Germinal center (tissue), 1 donor: ENCODE measurements at places on chromosomes 2 and 18.

DNA sequence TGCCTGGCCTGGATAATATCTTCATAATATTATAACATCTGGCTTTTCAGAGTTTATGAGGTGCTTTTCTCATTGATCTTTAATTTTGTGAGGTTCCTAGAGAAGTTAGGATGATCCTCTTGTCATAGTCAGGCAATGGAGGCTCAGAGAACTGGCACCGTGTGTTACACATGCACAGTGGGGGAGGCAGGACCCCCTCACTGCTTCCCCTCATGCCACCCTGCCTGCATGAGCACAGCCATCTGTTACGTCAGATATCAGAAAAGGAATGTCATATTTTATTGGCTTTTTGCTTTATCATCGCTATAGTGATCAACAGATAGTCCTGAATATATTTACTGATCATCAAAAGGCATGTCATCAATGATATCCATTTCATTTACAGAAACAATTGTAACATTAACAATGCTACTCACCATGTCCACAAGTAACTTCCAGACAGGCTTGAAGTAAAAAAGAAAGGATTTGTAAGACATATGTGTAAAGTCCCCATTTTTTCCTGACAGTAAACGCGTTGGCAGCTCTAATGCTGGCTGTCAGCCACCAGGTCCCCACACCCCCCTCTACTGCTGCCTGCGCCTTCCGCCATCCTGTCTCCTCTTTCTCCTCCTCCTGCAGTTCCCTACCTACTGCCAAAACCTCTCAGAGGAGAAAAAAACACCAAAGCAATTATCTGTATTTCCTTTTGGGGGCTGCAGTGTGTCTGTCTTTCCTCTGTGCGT lies 18.8 kb downstream of the ENOSF1 start:
- no peak for DNase-seq

GRCh38 chr2:169476459-169476858 lies 2.8 kb upstream of the BBS5 start:
- no peak for DNase-seq

DNA sequence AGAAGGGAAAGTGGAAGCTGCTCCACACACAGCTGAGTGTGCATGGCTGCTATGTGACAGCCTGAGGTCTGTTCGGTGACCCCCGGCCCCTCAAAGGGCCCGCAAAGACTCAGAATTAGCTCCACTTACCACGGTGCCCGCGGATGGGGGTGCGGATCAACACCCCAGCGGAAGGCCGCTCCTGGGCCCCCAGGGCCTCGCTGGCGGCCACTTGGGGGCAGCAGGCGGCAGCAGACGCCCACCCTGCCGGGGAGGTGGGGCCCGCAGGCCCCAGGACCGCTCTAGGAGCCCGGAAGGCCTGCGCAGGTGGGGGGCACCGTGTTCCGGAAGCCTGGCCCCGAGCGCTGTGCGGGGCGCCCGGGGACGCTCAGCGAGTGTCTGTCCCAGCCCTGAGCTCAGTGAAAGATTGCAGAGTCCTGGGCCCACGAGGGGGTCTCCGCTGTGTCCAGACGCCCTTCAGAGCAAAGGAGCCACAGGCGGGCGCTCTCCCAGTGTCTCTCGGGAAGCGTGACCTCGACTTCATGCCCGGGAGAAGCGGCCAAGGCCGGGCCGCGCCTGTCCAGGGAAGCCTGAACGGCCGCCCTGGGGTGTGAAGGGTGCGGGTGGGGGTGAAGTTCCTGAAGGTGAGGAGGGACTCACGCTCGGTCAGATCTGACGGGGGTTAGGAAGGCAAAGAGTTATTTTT lies 118.7 kb downstream of the VAPA start:
- peak; percentile 55 for DNase-seq

GRCh38 chr2:24330161-24330560 lies 30.2 kb downstream of the ITSN2 start:
- no peak for DNase-seq

GRCh38 chr18:79583984-79584401 lies 95.6 kb upstream of the CTDP1 start:
- DNase-seq = no peak
